ENCODE measurements at places on chromosomes 2 and 18.

DNA sequence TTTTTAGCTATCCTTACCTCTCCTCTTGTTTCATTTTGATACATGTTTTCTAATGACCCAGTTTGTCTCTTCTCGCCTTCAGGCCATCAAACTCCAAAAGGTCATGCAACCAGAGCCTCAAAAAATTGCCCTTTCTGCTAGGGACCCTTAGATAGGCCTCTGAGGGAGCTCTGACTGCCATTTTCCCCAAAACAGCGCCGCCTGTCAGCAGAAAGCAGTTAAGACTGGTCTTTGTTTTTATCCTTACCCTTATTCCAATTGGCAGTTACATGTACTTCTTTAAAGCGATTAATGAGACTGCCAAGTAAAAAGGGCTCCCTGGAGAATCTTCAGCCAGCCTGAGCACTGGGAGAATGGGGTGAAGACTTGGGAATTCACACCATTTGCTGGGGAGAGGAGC, 55.1 kb upstream of the RIT2 start:
- no peak for DNase-seq

- no peak for DNase-seq
These were observed 47.8 kb downstream of the CCDC195 start for GRCh38 chr2:224668123-224668909.

DNA sequence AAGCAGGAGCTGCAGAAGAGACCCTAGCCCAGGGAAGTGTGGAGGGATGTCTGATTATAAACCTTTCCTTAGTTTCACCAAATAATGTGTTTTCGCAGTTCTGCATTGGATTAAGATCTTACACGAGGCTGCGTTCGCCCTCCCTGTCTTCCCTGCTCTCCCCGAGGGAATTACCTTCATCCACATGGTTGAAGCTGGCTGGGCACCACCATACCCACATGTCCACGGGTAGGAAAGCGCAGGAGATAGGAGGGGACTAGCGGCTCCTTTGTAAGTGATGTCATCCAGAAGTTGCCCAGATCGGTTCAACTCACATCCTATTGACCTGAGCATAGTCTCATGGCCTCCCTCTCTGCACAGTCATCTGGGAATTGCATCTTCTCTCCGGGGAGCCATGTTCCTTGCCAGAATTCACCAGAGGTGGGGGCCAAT, 1.1 kb downstream of the TTL start:
- DNase-seq = no peak

DNA sequence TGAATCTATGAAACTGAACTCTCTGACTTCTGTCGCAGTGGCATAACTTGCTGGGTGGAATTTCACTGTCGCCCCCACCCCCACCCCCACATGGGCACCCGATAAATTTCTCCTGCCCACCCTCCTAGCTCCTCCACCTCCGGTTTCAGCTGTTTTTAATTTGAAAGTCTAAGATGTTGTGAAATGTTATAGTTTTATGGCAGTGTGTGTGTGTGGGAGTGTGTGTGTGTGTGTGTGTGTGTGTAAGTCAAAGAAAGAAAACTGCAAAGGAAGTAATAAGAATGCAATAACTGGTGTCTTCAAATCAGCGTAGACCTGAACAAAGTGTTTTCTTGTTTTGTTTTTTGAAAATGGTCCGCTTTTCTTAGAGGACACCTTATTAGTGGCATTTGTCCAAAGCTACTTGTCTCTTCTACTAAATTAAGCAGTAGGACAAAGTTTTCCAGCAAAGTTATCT, 388 bp downstream of the DTNA start:
- DNase-seq = no peak

- no peak for DNase-seq
These were observed 40.5 kb downstream of the CCDC85A start for GRCh38 chr2:56224316-56224715.

DNA sequence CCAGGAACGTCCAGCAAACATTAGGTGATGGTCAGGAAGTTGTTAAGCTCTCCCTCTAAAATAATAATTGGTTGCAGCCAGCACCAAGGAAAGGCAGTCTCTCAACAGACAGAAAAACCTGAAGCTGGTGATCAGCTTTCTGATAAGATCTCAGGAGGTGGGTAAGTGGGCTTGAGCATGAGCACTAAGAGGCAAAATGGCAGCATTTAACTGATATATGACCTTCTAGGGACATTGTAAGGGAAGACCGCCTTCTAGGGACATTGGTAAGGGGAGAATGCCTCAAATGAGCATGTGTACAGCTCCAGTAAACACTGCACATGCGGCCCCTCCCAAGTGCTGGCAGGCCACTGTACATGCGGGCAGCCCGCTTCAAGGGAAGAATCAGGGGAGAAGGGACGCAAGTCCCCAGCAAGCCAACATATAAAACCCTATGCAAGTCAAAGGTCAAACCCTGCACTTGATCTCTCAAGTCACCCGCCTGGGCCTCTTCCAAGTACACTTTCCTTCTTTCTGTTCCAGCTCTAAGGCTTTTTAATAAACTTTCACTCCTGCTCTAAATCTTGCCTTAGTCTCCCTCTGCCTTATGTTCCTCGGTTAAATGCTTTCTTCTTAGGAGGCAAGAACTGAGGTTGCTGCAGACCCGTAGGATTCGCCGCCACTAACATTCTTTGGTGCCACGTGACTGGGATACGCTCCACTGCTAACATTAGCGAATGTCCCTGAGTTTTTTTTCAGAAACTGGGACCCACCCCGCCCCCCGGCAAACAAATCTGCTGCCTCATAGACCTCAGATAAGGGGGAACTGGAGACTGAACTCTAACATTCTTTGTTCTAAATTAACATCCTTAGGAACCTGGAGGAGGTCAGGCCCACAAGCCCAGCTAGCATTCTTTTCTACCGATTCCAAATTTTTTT, 463.8 kb downstream of the LPIN1 start:
- DNase-seq = no peak

DNA sequence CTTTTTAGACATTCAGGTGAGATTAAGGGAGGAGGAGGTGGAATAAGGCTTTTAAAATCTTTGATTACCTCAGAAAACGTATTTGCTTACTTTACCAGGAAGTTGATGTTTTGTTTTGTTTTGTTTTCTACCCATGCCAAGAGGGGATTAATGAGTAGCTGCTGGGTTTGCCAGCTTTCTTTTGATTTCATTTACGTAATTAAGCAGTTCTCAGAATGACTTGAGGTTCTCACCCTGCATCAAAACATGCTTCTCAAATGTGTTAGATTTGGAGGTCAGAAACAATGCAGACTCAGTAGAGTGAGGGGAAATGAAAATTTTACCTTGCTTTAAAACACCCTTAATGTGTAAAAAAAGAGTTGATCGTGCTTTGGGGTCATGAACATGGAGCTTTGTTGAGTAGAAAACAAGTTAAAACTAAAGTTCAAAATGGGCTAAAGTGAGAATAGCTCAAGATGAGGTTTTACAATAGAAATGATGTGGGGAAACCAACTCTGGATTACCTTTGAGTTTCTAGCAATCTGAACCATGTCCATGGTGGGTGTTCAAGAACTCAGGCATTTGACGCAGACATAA, 217.1 kb upstream of the EPAS1 start:
- no peak for DNase-seq

DNA sequence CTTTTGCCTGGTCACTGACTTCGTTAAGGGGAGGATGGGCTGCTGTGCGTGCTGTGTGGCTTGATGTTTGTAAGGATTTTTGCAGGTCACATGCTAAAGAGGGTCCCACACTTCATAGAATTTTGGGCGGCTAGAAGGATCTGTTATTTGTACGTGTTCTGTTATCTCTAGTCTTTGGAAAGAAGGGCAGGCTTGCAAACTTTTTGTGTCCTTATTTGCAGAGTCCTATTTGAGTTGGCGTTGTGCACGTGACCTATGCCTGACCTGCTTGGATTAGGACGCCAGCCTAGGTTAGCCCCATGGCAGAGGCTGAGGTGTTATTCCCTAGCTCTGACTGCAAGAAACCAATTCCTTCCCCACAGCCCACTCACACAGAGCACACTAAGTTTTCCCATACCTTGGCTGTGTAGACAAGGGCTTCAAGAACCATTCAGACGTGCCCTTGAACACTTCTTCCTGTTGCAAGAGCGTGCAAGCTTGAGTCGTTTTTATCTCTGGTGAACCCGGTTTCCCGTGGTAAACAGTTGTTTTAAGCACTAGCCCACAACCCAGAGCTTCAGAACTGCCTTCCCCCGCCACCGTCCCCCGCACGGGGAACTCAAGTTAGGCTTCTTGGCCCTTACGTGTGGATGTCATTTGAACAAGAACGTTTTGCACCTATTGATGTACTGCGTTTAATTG, 94.6 kb downstream of the LDLRAD4 start:
- DNase-seq = no peak

- no peak for DNase-seq
These were observed 65.7 kb upstream of the RBM44 start for GRCh38 chr2:237732790-237733381.

DNA sequence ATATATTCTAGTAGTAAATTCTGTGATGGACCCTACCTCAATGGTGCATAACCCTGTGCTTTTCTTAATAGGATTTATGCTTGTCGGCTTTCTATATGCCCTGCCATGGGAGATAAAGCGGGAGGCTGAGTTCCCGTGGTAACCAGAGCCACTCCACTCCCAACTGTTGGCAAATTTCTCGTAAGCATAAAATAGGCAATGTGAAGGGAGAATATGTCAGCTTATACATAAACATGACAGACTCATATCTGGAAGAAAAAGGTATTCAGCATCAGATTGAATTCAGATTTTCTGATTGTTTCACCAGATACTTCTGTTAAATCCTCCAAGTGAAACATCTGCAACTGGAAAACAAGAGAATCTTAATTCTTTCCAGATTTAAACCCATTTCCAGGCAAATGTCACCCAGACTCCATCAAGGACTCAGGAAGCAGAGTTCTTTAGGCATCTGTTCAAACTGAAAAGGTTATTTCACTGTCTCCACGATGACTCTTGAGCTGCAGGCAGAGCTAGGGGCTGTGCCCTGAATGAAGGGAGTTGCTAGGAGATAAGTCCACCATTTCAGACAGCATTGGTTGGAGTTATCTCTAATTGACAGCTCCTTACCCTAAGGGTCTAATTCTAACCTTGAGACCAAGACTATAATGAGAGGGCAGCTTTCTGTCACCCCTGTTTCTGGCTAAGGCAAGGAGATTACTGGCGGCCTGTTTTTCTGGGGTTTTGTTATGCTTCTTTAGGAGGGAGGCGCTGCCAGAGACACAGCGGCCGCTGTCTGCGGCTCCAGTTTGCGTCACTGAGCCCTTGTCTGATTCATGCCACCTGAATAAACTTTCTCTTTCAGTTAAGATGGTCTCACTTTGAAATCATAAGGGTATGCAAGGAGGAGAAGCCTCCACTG, 381.3 kb downstream of the SOX11 start:
- DNase-seq = no peak

DNA sequence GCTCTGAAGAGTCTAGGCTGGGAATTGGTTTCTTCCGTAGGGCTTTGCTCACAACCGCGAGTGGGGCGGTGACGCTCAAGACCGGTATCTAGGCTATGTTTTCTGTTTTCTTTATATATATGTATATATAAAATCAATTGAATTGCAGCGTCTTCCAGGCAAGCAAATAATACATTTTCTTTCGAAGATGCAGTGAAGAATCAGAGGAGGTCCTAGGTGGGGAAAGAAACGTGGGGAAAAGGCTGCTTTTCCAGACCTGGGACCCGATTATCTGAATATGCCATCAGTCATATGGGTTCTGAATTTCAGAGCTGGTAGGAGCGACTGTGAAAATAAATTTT, 714 bp upstream of the SCN9A start:
- DNase-seq = no peak

DNA sequence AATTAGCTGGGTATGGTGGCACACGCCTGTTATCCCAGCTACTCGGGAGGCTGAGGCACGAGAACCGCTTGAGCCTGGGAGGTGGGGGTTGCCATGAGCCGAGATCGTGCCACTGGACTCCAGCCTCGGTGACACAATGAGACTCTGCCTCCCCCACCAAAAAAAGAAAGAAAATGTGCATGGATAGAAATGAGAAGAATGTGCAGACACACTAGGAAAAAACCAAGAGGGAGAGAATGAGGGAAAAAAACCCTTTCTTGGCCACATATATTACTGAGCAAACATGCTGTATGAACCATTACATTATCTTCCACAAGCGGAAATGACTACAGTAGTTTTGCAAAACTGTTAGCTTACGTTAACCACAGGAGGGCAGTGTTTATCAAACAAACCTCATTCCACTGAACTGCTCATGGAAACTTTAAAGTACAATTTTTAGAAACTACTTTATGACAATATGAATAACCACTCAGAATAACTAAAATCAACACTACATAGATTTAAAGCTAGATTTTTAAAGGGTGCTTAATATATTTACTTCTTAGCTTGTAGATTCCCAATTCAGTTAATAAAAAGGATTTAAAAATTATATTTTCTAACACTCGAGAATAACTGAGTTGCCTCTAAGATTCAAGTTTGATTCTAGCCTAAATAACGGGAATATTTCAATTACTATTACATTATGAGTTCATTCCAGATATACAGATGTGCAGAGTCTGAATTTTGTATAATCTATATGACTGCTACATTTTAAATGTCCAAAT, 26.4 kb downstream of the ASXL2 start:
- DNase-seq = no peak

DNA sequence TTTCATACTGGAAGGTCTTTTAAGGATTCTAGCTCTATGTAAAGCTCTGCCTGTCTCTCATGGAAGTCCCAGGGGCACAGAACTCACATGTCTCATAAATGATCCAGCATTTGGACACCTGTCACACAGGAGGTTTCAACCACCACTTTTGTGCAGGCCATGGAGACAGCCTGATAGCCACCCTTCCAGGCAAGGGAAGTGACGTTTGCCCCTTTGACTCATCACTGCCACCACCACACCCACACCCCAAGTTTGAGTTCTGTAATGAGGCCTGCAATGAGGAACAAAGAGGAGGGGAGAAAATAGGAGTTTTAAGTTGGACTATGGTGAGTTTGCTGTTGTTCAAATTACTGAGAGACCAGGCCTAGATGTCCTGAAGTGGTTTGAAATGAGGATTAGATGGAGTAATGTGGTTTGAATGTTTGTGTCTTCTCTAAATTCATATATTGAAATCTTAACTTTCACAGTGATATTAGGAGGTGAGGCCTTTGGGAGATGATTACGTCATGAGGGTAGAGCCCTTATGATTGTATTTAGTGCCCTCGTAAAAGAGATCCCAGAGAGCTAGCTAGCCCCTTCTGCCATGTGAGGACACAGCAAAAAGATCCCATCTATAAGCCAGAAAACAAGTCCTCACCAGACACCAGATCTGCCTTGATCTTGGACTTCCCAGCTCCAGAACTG, 175.3 kb upstream of the EPHA4 start:
- no peak for DNase-seq

DNA sequence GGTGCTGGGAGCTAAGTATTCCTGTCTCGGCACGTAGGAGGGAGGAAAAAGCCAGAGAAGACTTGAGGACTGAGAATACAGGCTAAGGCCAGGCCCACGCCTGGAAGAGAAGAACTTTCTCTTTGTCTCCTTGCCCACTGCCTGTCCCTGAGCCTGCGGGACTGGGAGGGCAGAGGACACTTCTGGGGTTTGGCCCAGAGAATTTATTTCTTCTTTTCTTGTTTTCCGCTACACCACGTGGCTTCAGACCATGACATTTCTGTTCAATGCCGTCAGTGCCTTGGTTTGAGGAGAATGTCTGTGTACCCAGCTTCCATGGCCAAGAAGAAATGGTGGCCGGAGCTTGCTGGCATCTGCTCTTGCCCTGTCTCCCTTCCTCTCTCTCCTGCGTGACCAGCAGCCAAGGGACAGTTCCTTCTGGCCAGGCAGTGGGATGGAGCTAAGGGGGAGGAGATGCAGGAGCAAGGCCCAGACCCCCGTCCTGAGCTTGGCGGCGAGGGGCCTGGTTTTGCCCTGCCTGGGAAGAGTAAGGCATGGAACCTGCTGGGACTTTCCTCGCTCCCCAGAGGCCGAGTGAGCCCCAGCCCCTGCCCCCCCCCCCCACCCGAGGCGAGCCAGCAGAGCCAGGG, 140.3 kb downstream of the KLHL29 start:
- DNase-seq = no peak
